ENCODE measurements at places on chromosomes 1 and 21.

GRCh38 chr1:183301239-183301638, 115.2 kb downstream of the LAMC2 start:
- DNase-seq, result no peak

GRCh38 chr1:76418531-76418930, 344.0 kb downstream of the ST6GALNAC3 start:
- DNase-seq, result no peak

GRCh38 chr1:85467036-85467435, 2.1 kb upstream of the DDAH1 start:
- DNase-seq, result no peak

DNA sequence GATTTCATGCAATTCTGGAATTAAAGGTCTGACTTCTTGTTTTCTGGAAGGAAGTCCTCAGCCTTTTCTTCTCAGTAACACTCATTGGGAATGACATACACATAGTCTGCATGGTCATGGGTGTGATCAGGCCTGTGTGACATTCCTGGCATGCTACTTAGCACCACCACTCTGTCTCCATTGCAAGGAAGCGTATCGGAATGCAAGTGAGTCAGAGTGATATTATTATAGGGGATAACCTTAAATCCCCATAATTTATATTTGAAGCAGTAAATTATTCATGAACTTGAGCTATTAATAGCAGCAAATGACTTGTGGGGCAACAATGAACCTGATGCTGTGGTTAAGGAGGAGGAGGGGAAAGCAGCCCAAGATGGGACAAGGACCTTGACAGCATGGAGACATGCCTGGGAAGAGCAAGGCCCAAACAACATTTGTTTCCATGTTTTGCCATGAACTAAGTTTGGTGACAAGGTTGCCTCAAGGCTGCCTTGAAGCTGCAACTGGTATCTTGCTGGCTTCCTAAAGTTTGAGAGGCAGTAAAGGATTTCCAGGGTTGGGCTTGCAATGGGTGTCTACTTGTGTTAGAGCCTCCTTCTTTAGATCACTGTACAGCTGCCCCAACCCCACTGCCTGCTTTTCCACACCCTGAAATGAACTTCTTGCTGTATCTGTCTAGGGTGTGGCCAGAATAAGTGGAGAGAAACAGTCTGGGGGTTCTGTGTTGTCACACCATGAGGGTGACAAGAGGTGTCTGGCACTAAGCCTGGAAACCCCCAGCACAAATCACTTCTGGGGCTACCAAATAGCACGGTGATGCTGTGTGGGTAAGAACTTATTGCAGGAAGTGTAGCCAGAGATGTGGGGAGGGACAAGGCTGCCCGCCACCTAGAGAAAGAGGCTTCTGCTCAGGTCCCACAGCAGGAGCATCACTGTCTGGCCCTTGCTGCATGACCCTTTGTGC, 4.6 kb downstream of the MAB21L3 start:
- DNase-seq, result no peak

GRCh38 chr1:173329726-173330125, 122.6 kb upstream of the TNFSF4 start:
- DNase-seq, result no peak

DNA sequence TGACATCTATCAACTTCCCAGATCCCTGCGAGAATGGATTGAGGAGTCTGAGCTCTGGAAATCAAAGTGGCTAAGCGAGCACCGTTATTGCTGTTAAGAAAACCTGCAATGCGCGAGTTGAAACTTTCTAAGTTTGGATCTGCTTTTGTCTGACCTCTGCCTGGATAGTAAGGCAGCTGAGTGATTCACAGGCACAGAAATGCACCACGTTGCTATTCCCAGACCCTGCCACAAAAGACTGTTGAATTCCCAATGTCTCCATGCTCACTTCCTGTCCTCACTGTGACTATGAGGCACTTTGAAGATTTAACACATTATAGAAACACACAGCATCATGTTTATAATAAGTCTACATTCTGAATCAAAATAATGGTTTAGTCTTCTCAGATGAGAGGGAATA, 27.1 kb upstream of the CNIH3 start:
- no peak for DNase-seq

DNA sequence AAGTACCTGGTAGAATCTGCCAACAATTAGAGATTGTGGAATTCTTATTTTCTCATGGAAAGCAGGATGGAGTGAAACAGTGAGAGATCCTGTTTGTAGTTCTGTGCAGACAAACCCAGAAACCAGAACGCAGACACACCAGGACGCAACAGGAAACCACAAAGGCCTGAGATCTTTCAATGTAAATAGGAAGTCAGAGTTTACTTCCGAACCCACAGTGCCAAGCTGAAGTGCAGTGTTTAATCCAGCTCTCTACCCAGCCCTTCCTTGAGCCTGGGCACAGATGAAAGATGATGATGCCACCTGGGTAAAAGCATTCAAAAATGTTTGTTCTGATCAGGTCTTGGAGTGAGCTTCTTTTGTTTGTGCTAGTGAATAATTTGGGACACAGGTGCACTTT, 244.2 kb upstream of the HOOK1 start:
- DNase-seq, result peak; percentile 1

- no peak for DNase-seq
These were observed 128.5 kb downstream of the DNM3 start for GRCh38 chr1:171969813-171970212.

DNA sequence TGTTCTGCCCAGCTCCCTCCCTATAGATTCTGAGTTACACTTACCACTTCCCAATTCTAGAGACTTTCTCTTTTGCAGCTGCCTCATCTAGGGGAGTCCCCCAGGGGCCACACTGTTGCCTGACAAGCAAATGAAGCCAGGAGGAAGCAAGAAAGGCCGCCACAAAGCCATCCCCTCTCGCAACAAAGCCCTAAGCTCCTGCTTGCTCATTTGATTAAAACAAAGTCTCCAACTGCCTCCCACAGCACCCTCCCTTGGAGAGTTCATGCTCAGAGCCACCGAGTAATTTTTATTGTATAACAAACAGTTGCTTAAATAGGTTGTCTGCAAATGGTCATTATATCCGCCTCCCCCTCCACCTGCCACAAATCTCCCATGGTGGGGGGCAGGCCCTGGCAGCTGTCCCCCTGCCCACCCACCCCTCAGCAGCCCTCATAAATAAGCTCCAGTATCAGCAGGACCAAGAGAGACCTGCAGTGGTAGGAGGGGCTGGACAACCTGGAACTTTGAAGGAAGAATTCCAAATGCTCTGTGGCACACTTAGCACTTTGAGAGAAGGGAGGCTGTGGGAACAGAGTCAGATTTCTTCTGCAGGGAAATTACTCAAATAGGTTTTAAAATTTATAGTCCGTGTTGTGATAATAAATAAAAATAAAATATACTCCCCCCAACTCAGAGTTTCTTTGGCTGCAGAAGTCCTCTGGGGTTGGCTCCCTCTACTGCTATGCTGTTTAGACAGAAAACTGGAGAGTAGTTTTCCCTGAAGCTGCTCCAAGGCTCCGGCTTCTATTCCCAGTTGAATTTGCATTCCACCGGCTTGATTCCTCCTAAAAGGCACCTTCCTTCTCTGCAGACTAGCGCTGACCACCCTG, 237.5 kb downstream of the TTLL7 start:
- DNase-seq, result no peak

- no peak for DNase-seq
These were observed 57.0 kb upstream of the IGSF5 start for GRCh38 chr21:39688010-39688409.

GRCh38 chr1:5256793-5257192, 602.4 kb downstream of the AJAP1 start:
- DNase-seq, result no peak

DNA sequence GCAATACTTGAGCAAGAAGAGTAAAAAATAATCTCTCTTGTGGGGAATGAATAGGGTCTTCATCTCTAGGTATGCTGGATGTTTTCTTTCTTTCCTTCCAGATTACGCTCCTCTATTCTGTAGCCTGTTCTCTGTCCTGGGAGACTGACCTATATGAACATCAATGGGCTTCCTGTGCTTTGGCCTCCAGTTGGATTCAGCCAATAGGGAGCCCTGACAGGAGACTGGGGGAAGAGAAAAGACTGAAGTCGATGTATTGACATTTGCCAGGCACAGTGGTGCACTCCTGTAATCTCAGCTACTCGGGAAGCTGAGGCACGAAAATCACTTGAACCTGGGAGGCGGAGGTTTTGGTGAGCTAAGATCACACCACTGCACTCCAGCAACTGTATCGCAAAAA, 17.6 kb downstream of the SEMA6C start:
- no peak for DNase-seq
